Tongue (tissue), 3 donors: ENCODE measurements at places on chromosomes 5 and 9.

DNA sequence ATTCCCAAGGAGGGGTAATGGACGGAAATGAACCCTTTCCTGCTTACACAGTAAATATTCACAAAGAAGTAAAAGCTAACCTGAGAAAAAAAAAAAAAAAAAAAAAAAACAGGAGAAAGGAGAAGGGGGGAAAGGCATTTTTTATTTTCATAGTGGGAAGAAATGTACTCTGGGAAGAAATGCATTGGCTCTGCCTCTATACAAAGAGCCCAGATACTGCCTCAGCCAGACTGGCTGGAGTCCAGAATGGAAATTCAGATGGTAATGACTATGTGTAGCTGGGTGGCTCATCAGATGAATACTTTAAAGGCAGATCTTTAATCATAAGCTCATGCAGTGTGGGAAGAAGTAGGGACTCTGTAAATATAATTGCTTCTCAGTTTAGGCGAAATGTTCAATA is 124.9 kb upstream of the ZNF608 start:
- DNase-seq: peak; percentile 57

DNA sequence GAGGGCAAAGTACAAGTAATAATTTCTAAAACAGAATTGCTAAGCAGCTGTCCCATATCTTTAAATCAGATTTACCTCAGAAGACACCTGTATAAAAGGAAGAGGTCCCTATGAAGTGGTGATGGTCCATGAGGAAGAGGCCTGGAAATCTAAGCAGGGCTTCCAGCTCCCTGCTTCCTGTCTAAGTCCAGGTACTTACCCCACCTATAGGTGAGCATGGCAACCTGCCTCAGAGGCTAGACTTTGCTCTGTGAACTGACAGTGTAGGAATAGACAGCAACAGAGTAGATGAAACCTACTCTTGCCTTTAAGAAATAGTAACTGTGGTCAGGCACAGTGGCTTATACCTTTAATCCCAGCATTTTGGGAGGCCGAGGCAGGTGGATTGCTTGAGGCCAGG is 55.8 kb upstream of the ARRDC3 start:
- DNase-seq: no peak

- DNase-seq: no peak
These were observed 1253.5 kb upstream of the CDH6 start for GRCh38 chr5:29939988-29940387.

DNA sequence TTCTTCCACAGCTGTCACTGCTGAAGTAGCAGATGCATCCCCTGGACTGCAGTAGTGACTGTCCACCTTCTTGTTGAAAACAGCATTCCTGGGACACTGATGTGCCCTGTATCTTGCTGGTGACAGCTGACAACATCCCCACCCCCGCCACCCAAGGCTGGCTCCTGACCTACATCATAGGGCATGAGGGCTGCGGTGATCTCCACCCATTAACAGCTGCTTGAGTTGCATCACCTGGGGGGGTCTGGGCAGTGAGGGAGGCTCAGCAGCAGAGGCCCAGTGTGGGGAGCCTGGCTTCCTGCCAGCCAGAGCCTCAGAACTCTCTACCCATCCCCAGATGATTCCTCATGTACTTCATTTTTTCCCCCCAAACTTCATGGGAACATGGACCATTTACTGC is 4.1 kb downstream of the PRUNE2 start:
- DNase-seq: peak; percentile 60

DNA sequence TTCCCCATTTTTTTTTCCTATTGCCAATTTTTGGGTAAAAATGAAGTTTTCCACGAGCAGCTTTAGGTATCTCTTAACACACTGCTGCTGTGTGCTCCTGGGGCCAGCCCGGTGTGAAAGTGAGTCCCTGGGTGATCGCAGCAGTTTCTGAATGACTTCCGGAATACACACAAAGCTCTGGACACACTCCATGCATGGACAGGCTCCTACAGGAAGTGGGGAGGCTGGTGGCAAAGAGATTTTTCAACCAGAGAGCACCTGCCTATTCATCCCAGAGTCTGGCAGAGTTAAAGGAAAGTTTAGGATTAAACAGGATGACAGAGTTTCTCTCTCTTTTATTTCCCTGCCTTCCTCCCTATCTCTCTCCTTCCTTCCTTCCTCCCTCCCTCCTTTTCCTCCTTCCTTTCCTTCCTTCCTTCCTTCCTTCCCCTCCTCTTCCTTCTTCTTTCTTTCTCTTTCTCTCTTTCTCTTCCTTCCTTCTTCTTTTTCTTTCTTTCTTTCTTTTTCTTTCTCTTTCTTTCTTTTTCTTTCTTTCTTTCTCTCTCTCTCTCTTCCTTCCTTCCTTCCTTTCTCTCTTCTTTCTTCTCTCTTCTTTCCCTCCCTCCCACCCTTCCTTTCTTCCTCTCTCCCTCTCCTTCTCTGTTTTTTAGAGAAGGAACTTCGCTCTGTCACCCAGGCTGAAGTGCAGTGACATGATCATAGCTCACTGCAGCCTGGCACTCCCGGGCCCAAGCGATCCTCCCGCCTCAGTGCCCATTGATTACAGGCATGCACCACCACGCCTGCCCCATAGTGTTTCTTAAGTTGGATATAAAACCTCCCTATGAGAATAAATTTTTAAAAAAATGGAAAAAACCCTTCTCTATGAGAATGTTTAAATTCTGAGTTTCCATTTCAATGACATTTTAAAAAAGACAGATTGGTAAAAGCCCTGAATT is 38.7 kb upstream of the UBTD2 start:
- DNase-seq: no peak

DNA sequence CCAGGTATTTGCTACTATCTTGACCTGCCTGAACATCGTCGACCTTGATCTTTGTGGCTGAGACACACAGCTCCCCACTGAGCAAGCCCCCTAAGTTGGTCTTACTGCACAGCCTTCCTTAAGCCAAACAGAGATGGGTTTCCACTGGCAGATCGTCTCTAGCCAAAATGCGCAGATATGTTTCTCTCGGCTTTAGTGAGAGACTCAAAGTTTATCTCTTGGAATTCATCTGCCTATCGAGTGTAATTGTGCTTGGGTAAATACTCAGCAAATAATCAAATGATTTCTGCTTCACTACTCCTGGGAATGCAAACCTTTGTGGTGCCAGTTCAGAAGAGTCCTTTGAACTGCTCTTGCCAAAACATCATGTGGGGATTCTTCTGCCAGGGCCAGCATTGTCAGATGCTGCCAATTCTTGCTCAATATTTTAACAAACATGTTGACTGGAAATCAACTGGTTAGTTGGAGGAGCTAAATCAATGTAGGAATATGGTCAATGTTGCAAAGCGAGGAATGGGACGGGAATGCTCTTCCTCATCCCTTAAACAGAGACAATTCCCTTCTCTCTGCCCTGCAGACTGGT is 141.2 kb upstream of the SLC28A3 start:
- DNase-seq: no peak
